ENCODE measurements at places on chromosomes 16 and 17.

GRCh38 chr16:49524947-49525315 is 151.3 kb downstream of the C16orf78 start:
- DNase-seq = no peak

DNA sequence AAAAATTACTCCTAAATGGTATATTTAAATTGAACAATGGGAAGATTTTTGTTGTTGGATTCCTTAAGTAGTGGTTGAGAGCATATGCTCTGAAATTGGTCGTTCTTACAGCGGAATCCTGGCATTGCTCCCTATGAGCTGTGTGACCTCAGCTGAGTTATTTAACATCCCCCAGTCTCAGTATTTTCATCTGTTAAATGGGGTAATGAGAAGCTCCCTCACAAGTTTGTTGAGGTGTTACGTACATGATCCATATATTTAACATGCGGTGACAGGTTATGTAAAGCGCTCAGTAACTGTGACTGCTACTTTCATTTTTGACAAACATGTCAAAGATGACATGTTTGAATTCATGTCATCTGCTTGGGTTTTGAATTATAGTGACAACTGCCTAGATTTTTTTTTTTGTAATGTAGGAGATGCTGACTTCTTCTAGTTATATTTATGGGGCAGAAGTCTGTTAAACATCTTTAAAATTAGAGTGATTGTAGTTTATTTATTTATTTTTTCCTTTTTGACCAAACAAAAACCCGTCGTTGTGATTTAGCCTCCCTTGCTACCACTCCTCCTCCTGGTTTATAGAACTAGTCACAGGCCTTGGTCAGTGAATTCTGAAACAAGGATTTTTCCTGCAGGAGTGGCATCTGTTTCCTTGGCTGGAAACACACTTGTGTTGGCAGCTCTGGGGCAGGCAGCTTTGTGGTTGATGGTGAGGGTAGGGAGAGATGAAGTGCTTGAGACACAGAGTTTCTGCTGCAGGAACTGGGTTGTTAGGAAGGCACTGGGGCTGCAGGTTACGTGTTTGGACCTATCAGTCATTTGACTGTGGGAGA is 268.8 kb downstream of the SNX29 start:
- DNase-seq = no peak

DNA sequence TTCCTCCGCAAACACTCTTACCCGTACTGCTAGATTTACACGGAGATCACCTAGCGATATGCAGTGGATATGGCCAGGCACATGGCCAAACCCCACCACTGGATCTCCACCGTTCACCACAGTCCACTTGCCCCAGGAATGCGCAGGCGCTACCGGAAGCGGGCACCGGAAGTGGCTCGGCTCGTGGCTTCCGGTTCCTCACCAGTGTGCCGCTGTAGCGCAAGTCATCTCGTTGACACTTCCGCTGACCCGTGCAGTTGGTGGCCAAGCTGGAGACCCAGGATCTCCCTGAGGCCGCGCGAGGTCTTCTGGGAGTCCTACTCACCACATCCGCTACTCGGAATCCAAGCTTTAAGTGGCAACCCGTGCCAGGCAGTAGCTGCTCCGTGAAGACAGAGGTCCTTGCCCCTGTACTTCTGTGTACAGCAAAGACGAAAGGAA is 11.5 kb downstream of the ZNF597 start:
- DNase-seq = no peak

DNA sequence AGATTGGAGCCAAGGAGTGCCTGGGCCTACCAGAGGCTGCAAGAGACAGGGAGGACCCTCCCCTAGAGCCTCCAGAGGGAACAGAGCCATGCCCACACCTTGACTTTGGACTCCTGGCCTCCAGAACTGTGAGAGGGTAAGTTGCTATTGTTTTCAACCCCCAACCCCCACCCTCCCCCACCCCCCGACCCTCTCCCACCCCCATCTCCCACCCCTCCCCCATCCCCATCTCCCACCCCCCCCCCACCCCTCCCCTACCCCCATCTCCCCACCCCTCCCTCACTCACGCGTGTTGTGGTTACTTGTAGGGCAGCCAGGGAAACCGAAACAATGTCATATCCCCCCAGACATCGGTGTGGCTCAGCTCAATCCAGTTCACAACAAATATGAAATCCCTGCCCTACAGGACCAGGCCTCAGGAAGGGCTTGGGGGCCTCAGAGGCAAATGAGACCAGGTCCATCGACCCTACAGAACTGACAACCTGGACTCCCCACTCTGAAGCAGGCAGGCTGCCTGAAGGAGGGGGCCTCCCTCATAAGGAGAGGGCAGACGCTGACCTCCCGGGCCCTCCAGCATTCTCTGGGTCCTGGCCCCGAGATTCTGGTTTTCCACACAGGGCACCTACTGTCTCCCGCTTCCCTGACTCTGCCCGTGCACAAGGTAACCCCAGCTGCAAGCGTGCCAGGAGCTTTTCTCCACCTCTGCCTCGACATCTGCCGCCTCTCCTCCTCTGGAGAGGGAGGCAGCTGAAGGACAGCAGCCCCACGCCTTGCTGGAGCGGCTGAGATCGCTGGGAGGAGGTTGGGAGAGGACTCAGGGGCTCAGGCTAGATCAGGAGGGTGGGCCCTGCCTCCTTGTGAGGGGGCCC is 3.0 kb upstream of the ZCCHC14 start:
- DNase-seq = no peak

DNA sequence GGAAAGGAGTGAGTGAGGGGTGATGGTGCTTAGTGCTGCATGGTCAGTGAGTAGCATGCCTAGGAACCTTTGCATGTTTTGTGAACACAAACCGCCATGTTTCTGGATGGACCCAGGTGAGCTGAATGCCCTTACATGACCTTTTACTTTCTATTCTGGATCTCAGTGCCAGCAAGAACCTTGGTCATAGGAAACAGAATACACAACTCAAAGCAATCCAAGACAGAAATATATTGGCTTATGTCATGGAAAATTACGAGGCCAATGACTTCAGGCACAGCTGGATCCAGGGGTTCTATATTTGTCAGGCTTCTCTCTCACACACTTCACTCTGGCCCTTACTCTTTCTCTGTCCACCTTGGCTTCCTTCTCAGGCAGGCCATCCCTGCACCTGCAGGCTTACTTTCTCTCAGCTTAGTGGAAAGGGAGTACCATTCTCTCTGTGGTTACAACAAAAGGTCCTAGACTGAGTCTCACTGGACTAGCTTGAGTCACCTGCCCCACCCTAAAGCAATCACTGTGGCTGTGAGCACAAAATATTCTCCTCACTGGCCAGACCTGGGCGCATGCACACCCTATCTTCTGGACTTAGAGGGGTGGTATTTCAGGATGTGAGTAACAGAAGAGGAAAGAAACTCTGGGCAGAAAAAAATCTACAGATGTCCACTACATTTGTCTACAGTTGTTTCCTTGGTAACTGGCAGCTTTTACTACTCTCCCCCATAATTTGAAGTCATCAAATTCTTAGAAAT is 20.4 kb upstream of the CPNE2 start:
- no peak for DNase-seq

- DNase-seq = no peak
Observed at GRCh38 chr16:89200124-89200849, at the start of gene SLC22A31. Gene SLC22A31 (minus strand): TSS chr16:89200537. CDS start chr16:89200501, 36 bp downstream.

- peak; percentile 4 for DNase-seq
Observed at GRCh38 chr17:16980813-16981731, 9.2 kb upstream of the TNFRSF13B start.

GRCh38 chr17:42421136-42421506 is 1.9 kb downstream of the CAVIN1 start:
- DNase-seq = no peak

DNA sequence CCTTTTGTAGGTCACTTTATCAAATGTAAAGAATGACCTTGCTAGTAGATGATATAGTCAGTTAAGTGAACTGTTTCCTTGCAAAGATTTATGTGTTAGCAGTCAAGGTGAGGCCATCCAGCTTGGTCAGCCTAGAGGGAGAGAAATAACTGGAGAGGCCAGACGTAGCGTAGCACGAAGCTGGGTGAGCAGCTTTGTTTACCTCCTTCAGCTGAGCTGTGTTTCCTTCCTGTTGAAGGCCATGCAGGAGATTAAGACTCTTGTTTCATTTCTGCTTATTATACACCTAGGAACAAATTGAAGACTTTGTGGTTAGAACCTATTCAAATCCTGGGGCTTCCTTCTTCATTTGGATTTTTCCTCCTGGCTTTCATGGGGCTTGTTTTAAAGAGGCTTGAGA is 267.1 kb downstream of the PHKB start:
- no peak for DNase-seq

DNA sequence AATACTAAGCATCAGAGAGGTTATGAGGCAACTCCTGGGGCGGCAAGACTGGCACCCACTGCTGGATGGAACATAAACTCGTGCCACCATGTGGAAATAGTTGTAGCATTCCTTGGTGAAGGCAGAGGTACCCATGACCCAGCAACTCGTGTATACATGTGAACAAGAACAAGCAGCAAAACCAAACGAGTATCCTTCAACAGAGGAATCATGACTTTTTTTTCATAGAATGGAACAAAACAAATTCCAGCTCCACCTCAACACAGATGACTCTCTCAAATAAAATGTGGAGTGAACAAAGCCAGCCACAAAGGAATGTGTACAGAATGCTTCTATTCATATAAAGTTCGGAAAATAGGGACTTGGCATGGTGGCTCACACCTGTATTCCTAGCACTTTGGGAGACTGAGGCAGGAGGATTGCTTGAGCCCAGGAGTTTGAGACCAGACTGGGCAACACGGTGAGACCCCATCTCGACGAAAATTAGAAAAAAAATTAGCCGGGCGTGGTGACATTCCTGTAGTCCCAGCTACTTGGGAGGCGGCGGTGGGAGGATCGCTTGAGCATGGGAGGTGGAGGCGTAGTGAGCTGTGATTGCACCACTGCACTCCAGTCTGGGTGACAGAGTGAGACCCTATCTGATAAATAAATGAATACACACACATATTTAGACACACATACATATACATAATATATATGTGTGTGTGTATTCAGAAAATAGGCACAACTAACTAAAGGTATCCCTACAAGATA is 35.3 kb downstream of the B9D1 start:
- DNase-seq = no peak

GRCh38 chr17:33040461-33040860 is 48.8 kb downstream of the SPACA3 start:
- DNase-seq = no peak

DNA sequence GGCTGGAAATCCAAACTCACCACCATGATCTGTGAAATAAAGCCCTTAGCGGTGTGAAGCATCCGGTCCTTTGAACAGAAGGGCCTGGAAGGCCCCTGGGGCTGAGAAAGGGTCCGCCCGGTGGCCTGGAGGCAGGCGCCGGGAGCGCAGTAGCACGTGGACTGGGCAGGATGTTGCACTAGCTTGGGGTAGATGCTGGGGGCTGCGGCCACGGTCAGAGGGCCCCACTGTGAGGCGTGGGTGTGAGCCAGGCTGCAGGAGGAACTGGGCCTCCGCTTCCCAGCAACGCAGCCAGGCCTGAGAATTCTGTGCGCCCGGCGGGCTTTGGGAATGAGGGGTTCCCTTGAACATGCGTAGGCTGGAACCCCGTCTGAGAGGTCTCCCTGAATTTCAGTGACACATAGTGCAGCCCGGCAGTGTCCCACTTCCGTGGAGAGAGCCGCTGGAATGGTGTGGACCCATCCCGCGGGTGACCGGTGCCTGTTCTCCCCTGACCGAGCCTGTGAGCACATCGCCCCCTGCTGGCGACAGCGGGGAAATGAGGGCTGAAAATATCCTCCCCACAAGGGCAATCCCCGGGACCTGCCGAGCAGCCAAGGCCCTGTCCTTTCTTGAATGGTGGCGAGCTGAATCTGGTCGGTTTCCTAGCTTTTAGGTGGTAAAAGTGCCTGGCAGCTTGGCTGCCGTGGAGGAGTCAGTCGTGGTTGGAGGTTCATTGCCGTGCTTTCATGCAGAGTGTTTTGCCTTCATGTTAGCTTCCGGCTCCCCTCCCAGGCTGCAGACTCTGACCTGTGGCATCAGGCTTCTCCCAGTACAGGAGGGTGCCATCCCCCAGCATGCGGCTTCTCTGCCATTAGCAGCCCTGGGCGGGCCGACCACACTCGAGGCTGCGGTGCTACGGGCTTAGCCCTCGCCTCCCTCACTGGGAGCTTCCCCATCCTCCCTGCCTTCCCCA is 43.8 kb downstream of the DNAJA2 start:
- DNase-seq = peak; percentile 19

GRCh38 chr17:1156864-1157263 is 22.9 kb downstream of the ABR start:
- DNase-seq = no peak

DNA sequence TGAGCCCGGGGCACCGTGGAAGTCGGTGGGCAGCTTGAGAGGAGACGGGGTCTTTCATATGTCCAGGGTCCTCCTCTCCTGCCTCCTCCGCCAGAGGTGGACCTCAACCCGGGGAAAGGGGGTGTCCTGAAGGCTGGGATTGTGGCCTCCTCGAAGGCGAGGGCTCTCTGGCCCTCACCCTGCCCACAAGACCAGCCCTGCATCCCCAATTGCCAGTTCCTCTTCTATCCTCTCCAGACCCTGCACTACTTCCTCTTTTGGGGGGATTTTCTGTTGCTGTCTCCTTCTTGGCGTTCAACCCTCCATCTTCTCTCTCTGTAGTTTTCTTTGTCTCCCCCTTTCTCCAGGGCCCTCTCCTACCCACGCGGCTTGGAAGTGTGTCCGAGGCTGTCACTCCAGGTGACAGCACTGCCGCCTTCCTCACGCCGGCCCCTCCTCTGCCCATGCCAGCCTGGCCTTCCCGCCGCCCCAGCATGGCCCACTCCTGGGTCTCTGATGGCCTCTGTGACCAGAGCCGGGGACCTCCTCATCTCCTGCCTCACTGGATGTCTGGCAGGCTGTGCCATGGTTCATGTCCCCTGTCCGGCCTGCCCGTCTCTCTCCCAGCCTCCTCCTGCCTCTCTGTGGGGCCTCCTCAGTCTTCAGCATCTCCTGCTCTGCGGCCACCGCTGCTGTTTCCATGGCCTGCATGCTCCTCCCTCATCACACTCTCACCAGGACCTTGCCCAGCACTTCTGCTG is 2.4 kb upstream of the ITGAX start:
- DNase-seq = no peak

- no peak for DNase-seq
Observed at GRCh38 chr16:77790009-77790372, 1.6 kb downstream of the VAT1L start.

GRCh38 chr16:58853854-58854791 is 120.0 kb upstream of the GOT2 start:
- DNase-seq = peak; percentile 0

GRCh38 chr17:71976011-71976649 is 144.7 kb upstream of the SOX9 start:
- no peak for DNase-seq
